Stimulated activated CD8-positive, alpha-beta memory T cell treated with anti-CD3 and anti-CD28 coated beads, Interleukin-4, amount 100 ng/mL, for 1 hour (primary cell): ENCODE measurements at places on chromosomes 1 and 21.

DNA sequence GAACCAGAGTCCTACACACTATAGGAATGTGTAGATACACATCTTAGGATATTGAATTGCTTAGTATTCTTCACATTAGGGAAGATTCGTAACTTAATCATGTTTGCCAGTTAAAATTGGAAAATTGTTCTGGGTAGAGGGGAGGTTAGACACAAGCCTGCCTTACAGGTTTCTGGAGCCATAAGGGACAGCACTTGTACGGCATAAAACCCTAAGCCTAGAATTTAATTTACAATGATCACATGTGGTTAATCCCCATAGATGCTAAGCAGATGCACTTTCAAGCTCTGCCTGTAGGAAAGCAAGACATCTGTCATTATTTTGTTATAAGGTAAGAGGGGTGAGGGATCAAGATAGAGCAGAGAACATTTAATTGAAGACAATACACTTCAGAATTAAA, 820.7 kb downstream of the NCAM2 start:
- no peak for DNase-seq

DNA sequence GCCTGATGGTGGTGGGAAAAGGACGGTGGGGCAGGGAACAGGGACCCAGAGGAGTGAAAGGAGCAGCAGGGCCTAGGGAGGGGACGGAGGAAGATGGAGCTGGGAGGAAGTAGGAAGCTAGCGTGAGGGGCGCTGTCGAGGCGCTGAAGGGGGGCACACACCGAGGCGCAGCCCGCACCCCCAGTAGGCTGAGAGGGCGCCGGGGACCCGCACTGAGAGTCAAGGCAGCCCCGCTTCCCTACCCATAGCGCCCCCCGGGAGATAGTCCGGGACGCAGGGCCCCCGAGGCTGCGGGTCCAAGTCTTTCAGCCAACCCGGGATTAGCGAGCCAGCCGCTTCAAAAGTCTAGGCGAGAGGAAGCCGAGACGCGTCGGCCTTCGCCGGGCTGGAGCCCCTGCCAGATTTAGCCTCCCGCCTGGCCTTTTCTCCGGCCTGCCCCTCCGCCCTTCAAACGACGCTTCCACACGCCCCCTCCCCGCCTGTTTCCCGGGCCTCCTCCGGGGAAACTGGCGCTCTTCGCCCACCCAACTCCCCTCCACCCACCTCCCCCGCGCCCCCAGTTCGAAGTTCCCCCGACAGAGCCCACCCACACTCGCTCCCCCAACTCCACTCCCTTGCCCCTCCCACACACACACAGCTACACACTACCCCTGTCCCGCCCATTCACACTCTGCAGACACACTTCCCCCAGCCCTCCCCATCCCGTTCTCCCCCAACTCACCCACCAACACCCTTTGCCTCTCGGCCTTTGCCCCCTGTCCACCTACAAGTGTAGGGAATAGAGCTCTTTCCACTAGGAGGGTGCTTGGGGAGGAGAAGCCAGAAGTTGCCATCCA, 7.8 kb upstream of the PROX1 start:
- no peak for DNase-seq

GRCh38 chr1:159439422-159439821, at the start of gene OR10J1:
OR10J1 (plus strand) TSS chr1:159439722; CDS start chr1:159439792, 70 bp downstream.
- no peak for DNase-seq

DNA sequence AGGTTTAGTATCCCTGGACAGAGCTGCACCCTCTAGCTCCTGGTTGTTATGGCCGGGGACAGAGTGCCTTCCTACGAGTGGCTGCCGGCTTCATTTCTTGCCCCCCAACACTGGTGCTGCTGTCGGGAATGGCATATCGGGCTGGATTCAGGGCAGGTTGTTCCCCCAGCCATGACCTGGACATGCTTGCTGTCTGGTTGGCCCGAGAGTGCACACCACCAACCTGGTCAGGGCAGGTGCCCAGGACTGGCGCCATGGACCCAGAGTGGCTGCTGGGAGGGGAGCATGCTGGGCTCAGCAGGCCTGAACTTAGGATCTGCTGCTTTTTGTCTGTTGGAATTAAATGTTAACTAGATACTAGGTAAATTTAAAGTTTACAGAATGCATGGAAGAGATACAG, 21.8 kb downstream of the H6PD start:
- no peak for DNase-seq

DNA sequence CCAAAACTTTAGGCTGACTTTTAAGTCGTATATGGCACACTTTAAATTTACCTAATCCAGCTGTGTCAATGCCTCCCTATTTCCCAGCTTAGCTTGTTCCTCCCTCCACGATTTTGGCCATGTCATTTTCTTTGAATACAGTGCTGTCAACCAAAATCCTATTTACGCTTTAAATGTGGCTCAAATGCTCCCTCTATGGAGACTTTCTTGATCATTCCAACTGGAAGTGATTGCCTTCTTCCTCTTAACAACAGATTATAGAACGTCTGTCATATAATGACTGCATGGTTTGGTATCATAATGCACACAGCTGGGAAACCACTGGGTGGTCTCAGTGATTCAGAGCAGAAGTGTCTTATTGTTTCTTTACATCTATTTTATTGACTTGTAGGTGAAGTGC, 18.9 kb upstream of the BATF3 start:
- no peak for DNase-seq

GRCh38 chr1:238119060-238119459, 228.3 kb upstream of the ZP4 start:
- no peak for DNase-seq
